CD4-positive, alpha-beta T cell (primary cell): ENCODE measurements at places on chromosomes 5 and 9.

GRCh38 chr5:102959055-102959454 is 160.9 kb downstream of the GIN1 start:
- H3K4me1 ChIP-seq = no peaks in the 10 kb centered on the region
- H3K4me3 ChIP-seq = no peak overlapping the region
- no peaks in the 10 kb centered on the region for H3K36me3 ChIP-seq

- peaks cover 3% of the 10 kb centered on the region for H3K4me1 ChIP-seq
- H3K4me3 ChIP-seq = no peak overlapping the region
- no peaks in the 10 kb centered on the region for H3K36me3 ChIP-seq
- H3K27ac ChIP-seq = no peak overlapping the region
- no peaks in the 10 kb centered on the region for H3K27me3 ChIP-seq
Observed at GRCh38 chr9:72996114-72996513, 43.3 kb upstream of the ALDH1A1 start.

DNA sequence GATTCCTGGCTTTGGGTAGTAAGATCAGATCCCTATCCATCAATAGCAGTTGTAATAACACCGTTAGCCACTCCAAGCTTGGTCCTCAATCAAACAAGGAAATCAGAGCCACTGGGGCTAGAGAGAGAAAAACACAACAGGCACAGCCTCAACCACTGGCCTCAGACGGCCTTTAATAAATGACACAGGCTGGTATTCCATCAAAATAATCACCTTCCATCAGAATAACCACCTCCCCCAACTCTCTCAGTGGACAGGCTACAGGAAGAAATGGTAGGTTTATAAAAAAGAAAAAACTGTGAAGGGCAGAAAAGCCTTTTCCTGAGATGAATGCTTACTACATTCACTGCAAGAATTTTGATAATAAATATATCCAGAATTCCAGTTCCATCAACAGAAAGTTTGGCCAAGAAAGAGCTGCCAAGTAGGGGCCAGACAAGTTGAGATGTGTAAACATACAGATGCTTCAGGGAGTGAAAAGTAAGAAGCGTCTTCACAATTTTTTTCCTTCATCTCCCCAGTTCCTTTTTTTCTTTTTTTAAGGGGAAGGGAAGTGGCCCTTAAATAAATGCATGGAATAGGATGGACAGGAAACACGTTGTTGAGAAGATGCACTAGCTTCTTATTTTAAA is 5.5 kb downstream of the FOXD1 start:
- peaks cover 87% of the 10 kb centered on the region for H3K27me3 ChIP-seq
- peaks cover 14% of the 10 kb centered on the region for H3K4me1 ChIP-seq
- no peak overlapping the region for H3K27ac ChIP-seq
- no peak overlapping the region for H3K4me3 ChIP-seq
- H3K36me3 ChIP-seq = no peaks in the 10 kb centered on the region

- no peaks in the 10 kb centered on the region for H3K36me3 ChIP-seq
- H3K27ac ChIP-seq = no peak overlapping the region
- H3K27me3 ChIP-seq = no peaks in the 10 kb centered on the region
- no peak for DNase-seq
- H3K4me3 ChIP-seq = no peak overlapping the region
Observed at GRCh38 chr5:164335837-164336236, 830.4 kb downstream of the MAT2B start.

DNA sequence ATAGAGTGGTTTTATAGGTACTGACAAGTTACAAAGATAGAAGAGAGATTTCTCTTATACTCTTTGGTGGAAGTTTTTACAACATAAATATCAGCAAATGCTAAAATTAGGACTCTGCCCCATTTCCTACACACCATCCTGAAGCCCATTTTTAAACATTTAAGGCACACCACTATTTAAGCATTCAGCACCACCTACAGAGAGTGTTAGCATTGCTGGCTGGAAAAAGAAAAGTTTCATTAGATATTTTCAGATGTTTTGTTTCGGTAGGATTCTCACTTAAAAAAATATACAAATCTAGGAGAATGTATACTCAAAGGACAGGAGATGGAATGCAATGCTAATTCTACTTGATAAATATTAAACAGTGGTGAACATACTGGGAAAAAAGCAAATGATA is 192.9 kb upstream of the HAPLN1 start:
- no peak overlapping the region for H3K4me3 ChIP-seq
- no peak overlapping the region for H3K27ac ChIP-seq
- no peaks in the 10 kb centered on the region for H3K36me3 ChIP-seq

DNA sequence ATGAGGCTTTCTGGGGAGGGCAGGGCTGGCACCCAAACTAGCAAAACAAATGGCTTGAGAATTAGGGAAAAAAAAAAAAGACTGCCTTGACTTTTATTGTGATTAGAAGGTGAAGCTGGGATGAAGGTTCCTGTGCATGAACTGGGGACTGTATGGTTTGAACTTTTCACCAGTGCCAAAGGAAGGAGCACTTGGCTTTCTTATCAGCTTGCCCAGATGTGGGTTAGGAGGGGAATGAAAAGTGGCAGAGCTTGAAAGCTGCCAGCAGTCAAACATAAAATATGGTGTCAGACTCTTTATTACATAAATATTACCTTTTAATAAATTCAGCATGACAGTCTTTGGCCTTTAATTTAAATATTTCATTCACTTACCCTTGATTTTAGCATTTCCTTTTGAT is 182.5 kb downstream of the PSAT1 start:
- peaks cover 3% of the 10 kb centered on the region for H3K27me3 ChIP-seq
- no peak overlapping the region for H3K4me3 ChIP-seq
- H3K4me1 ChIP-seq = no peaks in the 10 kb centered on the region
- DNase-seq = no peak
- H3K36me3 ChIP-seq = no peaks in the 10 kb centered on the region

DNA sequence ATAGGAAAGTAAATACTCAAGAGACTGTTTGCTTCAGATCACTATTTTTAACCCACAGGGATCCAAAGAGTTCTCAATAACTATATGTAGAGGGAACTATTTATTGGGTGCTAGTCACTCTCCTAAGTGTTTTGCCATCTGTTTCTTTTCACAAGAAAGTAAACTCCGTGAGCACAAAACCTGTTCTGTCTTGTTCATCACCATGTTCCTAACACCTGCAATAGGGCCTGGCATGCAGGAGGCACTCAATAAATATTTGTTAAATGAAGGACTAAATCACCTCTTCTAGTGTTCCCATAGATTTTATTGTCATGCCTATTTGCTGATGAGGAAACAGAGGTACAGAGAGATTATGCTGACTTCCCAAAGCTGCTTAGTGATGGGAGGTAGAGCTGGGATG is 118.2 kb downstream of the VCAN start:
- DNase-seq = no peak
- H3K27ac ChIP-seq = no peak overlapping the region
- H3K4me1 ChIP-seq = no peaks in the 10 kb centered on the region

DNA sequence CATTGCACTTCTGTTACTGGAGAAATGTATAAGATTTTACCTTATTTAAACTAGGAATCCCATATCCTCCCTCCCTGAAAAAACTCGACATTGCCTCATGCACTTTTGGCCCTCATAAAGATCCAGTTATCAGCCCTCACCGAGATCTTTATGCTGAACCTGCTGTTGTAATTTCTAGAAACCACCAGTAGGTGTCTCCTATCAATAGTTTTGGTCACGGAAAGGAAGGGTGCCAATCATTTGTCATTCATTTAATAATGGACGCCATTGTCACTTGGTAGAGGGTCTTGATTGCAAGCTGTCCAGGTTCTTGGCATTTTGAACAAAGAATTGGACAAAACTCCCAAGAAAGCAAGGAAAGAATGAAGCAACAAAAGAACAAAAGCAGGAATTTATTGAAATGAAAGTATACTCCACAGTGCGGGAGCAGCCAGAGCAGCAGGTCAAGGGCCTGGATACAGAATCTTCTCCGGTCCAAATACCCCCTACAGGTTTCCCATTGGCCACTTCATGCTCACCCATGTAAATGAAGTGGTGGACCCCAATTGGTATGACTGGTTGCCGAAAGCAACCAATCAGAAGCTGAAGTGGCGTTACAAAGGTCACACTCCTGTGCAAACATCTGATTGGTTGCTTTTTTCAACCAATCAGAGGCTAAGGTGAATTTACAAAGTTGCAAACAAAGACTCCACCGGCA is 524.3 kb downstream of the PSAT1 start:
- no peak overlapping the region for H3K4me3 ChIP-seq
- no peaks in the 10 kb centered on the region for H3K36me3 ChIP-seq
- no peaks in the 10 kb centered on the region for H3K27me3 ChIP-seq
- DNase-seq = no peak
- no peak overlapping the region for H3K27ac ChIP-seq

GRCh38 chr5:173567548-173567947 is 48.9 kb downstream of the BOD1 start:
- DNase-seq = no peak
- no peak overlapping the region for H3K4me3 ChIP-seq
- peaks cover 14% of the 10 kb centered on the region for H3K27me3 ChIP-seq
- no peak overlapping the region for H3K27ac ChIP-seq
- peaks cover under 1% of the 10 kb centered on the region for H3K4me1 ChIP-seq

- no peaks in the 10 kb centered on the region for H3K36me3 ChIP-seq
- H3K4me3 ChIP-seq = no peak overlapping the region
- no peak for DNase-seq
- no peaks in the 10 kb centered on the region for H3K27me3 ChIP-seq
- H3K4me1 ChIP-seq = no peaks in the 10 kb centered on the region
Observed at GRCh38 chr5:143767162-143767561, 44.8 kb upstream of the HMHB1 start.

- no peak overlapping the region for H3K4me3 ChIP-seq
- H3K4me1 ChIP-seq = peaks cover 4% of the 10 kb centered on the region
- peaks cover 14% of the 10 kb centered on the region for H3K36me3 ChIP-seq
- no peak overlapping the region for H3K27ac ChIP-seq
- DNase-seq = no peak
Observed at GRCh38 chr9:128940946-128941755, 6.3 kb downstream of the DOLK start.

GRCh38 chr5:125549322-125549911 is 803.0 kb upstream of the ZNF608 start:
- H3K27me3 ChIP-seq = no peaks in the 10 kb centered on the region
- no peak overlapping the region for H3K4me3 ChIP-seq
- no peak for DNase-seq
- no peaks in the 10 kb centered on the region for H3K4me1 ChIP-seq
- no peaks in the 10 kb centered on the region for H3K36me3 ChIP-seq

- H3K36me3 ChIP-seq = no peaks in the 10 kb centered on the region
- no peak for DNase-seq
- H3K27ac ChIP-seq = no peak overlapping the region
- no peak overlapping the region for H3K4me3 ChIP-seq
- no peaks in the 10 kb centered on the region for H3K27me3 ChIP-seq
Observed at GRCh38 chr5:104297076-104297475, 734.5 kb upstream of the NUDT12 start.

DNA sequence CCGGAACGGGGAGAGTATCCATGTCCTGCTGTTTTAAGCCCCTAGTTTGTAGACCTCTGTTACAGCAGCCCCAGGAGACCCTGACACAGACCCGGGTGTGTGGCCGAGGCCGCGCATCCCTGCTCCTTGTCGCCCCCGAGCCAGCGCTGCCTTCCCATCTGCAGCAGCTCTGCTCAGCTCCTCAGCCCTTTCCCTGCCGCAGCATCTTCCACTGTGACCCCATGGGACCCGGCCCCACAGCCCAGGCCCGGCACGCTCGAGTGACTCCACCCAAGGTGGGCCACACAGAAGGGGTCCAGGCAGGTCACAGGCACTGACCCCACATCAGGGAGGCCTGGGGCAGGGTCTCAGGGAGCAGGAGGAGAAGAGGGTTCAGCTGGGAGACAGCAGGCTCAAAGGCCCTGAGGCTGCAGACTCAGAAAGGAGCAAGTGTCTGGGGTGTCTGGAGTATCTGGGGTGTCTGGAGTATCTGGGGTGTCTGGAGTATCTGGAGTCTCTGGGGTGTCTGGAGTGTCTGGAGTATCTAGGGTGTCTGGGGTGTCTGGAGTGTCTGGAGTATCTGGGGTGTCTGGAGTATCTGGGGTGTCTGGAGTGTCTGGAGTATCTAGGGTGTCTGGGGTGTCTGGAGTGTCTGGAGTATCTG is 31.2 kb downstream of the LHX3 start:
- DNase-seq = no peak
- H3K27me3 ChIP-seq = peaks cover 10% of the 10 kb centered on the region
- no peak overlapping the region for H3K27ac ChIP-seq
- H3K4me3 ChIP-seq = no peak overlapping the region

DNA sequence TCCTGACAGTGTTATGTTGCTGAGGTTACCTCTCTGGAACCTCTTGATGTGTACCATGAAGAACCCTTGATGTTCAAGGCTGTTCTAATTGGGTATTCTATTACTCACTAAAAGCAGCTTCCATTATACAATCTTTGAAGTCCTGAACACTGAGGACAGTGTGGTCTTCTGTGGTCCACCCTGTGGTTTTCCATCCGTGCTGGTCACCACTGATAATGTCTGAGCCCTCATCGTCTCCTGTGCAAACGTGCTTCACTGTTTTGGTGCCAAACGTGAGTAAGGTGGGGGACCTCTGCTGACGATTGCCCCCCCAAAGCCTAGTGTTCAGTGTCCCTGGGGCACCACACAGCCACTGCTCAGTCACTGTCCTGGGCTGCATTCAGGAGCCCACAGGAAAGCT is 259.7 kb upstream of the ANKRD55 start:
- no peak overlapping the region for H3K4me3 ChIP-seq
- no peaks in the 10 kb centered on the region for H3K27me3 ChIP-seq

DNA sequence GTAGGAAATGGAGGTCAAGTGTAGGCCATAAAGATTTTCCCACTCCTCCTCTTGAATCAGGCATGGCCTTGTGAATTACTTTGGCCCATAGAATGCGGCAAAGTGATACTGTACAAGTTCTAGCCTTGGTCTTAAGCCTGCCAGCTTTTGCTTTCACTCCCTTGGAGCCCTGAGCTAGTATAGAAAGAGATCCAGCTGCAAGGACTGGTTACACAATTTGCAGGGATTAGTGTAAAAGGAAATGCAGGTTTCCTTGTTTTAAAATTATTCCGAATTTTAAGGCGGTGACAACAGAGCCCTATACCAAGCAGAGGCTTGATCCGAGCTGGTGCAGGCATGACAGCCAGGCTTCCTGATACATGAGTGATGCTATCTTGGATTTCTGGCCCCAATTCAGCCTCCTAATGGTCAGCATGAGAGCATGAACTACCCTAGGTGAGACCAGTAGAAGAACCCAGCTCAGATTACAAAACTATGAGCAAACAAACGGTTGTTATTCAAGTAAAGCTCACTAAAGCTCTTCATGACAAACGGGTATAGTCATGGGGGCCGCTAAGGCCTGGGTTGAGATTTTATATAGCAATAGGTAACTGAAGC is 257.9 kb downstream of the DOCK8 start:
- no peaks in the 10 kb centered on the region for H3K27me3 ChIP-seq
- no peak overlapping the region for H3K27ac ChIP-seq
- DNase-seq = no peak

DNA sequence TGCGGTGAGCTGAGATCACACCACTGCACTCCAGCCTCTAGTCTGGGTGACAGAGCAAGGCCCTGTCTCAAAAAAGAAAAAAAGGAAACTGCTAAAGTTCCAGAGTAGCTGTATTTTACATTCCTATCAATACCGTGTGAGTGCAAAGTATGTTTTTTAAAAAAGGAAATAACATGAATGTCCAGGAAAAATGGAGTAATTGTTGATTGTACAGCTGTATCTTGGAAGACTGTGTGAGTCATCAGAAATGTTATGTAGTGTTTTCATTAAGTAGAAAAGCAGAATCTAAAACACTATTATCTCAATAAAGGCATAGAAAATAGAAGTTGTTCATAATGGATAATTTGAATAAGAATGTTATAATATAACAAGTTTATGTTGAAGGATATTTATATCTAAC is 53.9 kb downstream of the ZCCHC7 start:
- H3K4me3 ChIP-seq = no peak overlapping the region
- no peak overlapping the region for H3K27ac ChIP-seq
- no peaks in the 10 kb centered on the region for H3K27me3 ChIP-seq
- no peaks in the 10 kb centered on the region for H3K4me1 ChIP-seq
